ENCODE measurements at places on chromosomes 12 and 14. TPM values are rescaled to one million over a fixed set of nuclear protein-coding genes. Genes with fewer than 3 reads are reported as not detected.

The SLC39A2 gene
- 0.92 TPM for total RNA-seq

The FAIM2 gene
- total RNA-seq = 636 TPM

The ARMH4 gene
- 36.2 TPM for total RNA-seq

The RPL36AL gene
- 100 TPM for total RNA-seq

The ETFBKMT gene
- total RNA-seq = 3.3 TPM

The CYP46A1 gene
- 90.9 TPM for total RNA-seq

The RNASE7 gene
- total RNA-seq = not detected

The MSI1 gene
- total RNA-seq = 13.5 TPM

The INHBE gene
- total RNA-seq = 0.99 TPM

The MMP14 gene
- 23.3 TPM for total RNA-seq

The SLCO1C1 gene
- total RNA-seq = 26.3 TPM

The GNS gene
- total RNA-seq = 47.1 TPM

DNA sequence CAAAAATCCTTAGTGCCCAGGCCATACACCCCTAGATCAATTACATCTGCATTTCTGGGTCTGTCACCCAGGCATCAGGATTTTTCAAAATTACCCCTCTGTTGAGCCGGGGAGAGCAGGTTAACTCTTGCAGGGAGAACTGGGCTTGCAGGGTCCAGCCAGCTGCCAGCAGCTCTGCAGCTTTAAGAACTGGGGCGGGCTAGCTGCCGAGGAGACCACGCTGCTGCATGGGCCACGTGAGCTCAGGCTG, at the start of gene DGLUCY:
Gene DGLUCY, plus strand, starts transcription at position 245 of the 250 bp plus-strand sequence. CDS start 46,222 bp downstream, outside the sequence.
- DNase-seq = no peak

GRCh38 chr12:30152705-30153104, 369.0 kb upstream of the TMTC1 start:
- no peak for DNase-seq

DNA sequence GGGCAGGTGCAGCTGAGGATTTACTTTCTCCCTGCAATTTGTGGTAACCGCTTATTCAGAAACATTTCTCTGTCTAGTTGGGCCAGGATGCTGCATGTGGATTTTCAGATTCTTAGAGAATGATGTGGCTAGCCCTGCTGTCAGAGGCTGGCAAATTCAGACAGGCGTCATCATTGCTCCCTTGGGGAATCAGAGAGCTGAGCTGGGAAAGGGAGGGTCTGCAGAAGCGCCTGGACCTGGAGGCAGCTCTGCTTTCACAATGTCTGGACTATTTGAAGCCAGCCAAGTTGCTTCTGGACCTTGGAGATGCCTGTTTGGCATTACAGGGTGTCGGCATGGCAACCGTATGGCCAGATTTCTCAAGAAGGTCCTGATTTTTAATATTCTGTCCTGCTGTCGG, 3.4 kb downstream of the GALNT16 start:
- peak; percentile 18 for DNase-seq

- no peak for DNase-seq
Observed at GRCh38 chr12:111826992-111827391, 15.0 kb upstream of the MAPKAPK5 start.

DNA sequence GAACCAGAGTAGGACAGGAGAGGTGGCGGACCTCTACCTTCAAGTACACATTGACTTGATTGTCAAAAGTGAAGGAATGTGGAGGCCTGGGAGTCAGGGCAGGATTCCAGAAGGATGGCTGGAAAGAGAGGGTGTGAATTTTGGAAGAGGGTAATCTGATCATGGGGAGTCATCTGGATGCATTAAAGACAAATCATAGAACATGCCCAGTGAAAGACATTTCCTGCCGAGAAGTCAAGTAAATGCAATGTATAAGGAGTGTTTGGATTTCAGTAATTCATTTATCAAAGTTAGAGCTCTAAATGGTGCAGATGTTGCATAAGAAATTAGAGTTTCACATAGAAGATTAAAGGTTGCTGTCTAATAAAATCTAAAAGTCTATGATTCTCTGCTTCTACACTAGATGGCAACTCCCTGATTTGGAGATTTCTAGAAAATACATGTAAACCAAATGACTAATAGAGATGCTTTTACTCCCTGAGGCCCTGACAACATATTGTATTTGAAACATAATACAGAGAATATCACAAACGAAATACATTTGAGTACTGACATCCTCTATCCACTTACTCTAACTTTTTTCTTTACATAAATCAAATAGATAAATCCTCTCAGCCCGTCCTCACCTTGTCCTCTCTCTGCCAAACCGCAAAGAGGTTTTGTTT, 91.3 kb downstream of the KCNA5 start:
- no peak for DNase-seq

DNA sequence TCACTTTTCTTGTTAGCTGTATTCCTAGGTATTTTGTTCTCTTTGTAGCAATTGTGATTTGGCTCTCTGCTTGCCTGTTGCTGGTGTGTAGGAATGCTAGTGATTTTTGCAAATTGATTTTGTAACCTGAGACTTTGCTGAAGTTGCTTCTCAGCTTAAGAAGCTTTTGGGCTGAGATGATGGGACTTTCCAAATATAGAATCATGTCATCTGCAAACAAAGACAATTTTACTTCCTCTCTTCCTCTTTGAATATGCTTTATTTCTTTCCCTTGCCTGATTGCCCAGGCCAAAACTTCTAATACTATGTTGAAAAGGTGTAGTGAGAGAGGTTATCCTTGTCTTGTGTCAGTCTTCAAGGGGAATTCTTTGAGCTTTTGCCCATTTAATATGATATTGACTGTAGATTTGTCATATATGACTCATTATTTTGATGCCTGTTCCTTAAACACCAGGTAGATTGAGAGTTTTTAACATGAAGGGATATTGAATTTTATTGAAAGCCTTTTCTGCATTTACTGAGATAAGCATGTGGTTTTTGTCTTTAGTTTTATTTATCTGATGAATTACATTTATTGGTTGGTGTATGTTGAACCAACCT, 26.7 kb downstream of the CLECL1 start:
- DNase-seq = no peak

- DNase-seq = no peak
Observed at GRCh38 chr12:19181666-19182426, 52.3 kb downstream of the PLEKHA5 start.

DNA sequence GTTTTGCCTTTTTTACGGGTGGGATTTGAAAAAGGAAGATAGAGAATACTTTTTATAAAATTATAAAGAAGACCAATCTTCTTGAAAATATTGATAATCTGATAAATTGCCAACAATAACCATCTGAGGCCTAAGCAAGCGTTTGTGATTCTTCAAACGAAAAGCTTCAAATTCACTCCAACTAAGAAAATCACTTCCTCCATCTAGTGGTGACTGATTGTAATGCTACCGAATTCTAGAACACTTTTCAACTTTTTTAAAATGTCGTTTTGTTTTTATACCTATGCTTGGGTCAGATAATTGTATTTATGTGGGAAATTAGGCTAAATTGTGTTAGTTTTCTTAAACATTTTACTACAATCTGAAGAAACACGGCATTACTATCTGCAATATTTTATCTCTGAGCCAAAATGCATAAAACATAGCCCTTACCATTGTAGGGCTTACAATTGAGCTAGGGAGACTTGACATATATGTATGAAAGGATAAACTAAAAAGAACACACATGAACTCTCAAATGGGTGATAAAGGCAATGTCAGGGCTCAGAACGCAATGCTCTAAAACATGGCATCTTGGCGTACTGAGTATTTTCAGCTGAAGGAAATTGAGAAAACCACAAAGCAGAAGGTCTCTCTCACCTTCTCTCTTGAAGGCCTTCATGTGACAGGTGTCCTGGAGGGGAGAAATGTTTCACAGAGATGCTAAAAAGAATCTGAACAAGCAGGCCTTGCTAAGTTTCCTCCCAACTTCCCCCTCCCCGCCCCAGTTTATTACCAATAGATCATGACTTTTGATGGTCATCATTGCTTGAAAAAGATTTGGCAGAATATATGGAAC, 36.8 kb upstream of the G2E3 start:
- DNase-seq = no peak
